ENCODE measurements at places on chromosomes 3 and 15.
A peak's percentile ranks its signal among the peaks of the same experiment; 100 is the strongest.

DNA sequence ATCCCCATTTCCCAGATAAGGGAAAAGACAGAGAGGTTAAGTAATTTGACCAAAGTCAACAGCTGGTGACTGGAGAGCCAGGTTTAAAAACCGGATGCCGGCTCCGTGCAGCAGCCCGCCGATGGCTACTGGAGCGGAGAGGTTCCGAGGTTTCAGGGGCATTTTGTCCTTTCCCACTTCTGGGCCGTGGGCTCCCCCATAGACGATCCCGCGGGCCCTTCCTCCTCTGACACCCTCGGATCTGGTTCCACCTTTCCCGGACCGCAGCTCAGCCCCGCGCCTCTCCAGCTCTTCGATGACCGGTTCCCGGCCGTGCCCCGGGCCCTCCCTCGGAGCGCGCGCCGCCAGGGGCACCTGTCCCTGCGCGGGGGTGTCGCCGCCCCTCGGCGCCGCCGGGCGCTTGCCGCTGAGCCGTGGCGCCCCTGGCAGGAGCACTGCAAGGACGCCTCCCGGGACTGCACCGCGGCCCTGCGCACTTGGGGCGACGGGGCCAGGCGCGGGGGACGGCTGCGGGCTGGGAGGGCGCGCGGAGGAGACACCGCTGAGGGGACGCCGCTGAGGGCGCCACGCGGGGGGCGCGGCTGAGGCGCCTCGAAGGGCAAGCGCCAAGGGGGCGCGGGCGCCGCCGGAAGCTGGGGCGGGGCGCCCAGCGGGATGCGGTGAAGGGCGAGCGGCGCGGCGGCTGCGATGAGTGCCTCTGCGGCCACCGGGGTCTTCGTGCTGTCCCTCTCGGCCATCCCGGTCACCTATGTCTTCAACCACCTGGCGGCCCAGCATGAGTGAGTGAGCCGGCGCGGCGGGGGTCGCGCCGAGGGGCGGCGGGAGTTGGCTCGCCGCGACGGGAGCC is at the start of gene TM6SF1:
Gene TM6SF1, plus strand, starts transcription at position 652 of the 847 bp plus-strand sequence. Its CDS starts 36 bp downstream, at position 688.
- no peak for DNase-seq

DNA sequence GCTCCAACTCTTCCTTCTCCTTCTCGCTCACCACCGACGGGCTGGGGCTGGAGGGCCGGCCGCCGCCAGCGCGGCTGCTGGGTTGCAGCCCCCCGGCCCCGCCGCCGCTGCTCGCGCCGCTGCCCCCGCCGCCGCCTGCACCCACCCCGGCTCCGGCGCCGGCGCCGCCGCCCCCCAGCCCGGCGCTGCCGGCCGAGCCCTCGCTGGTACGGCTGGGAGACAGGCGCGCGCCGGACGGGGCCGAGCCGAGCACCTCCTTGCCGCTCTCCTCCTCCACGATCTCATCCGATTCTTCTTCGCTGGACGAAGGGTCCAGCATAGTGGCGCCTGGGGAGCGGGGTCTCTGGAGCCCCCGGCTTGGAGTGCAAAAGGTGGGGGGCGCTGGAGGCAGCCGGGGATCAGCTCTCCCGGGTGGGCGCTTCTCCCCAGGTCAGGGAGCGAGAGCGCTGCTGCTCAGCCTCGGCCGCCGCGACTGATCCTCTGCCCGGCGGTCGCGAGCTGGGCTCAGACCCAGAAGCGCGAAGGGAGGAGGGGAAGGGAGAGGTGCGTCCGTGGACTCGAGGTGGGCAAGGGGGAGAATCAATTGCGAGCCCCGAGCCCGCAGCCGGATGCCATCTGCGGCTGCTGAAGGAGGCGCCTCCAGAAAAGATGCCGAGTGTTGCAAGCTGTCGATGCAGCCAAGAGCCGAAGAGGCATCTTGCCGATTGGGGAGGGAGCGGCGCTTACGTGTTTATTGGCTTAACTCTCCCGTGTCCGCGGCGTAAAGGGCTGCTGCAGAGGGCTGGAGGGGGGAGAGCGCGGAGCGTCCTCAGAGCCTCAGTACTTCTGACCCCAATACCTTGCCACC is at the start of gene CADPS:
Gene CADPS, minus strand, starts transcription at position 706 of the 847 bp plus-strand sequence. Its CDS starts 387 bp downstream, at position 319.
- DNase-seq = peak; percentile 66

DNA sequence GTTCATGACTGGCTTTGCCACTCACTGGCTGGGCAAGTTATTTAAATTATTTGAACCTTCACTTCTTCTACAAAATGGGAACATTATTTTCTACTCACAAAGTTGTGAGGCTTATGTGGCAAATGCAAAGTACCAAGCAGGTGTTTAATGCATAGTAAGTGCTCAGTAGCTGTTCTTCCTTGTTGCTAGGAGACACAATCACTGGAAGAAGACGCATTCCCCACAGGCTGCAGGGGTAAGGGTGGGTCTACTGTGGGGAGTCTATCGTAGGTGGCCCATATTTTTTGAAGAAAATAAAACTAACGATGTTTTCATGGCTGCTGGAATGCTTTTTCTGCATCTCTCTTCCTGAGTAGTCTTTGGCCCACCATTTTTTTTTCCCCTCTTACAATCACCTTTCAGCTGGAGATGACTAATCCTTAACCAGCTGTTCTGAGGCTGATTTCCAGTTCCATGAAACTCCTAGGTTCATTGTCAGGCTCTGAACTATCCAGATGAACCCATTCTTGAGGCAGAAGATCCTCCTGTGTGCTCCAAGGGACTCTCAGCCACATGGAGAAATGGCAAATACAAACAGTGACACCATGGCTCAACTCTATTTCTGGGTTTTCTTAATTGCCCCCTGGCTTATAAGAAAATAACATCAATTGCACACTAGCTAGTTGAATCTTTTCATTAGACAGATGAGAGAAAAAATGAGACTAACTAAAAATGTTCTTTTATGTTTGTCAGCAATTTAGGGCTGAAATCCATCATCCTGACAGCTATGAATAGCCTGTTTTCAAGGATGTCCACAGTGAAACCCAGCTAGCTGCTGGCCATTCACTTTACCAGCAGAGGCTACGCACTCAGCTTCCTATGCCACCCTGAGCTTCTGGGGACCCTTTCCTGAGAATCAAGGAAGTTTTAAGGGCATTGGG is 108.3 kb upstream of the ETV5 start:
- DNase-seq = no peak

GRCh38 chr15:95690631-95691340 is 639.7 kb upstream of the NR2F2 start:
- no peak for DNase-seq

GRCh38 chr15:81901319-81901718 is 144.5 kb downstream of the MEX3B start:
- no peak for DNase-seq

GRCh38 chr3:104648823-104649222 is 717.9 kb upstream of the ALCAM start:
- no peak for DNase-seq

Data from fibroblast of skin of right biceps (primary cell).